Skeletal muscle tissue (tissue), 5 donors: ENCODE measurements at places on chromosomes 7 and 10. TPM values are rescaled to one million over a fixed set of nuclear protein-coding genes. Genes with fewer than 3 reads are reported as not detected.

Gene SPDYE11
- not detected for total RNA-seq

Gene CREB5
- 52.2 TPM for total RNA-seq

Gene MEIG1
- total RNA-seq: not detected

Gene PON3
- total RNA-seq: 5.2 TPM

Gene TMEM176A
- total RNA-seq: 11.0 TPM

Gene ZNF92
- 4.7 TPM for total RNA-seq

Gene TMEM196
- total RNA-seq: 0.52 TPM

Gene GPR15LG
- not detected for total RNA-seq

Gene C10orf62
- total RNA-seq: under 0.01 TPM

Gene GHRHR
- not detected for total RNA-seq

Gene TFEC
- total RNA-seq: 2.1 TPM

Gene ZNF804B
- total RNA-seq: not detected
